ENCODE measurements at places on chromosomes 4 and X.

GRCh38 chr4:106315476-106315967 is 487 bp downstream of the TBCK start:
- DNase-seq, result no peak

- no peak for DNase-seq
Measured at GRCh38 chr4:159400558-159401225, 297.8 kb downstream of the RAPGEF2 start.

- DNase-seq, result no peak
Measured at GRCh38 chr4:52628543-52628942, 30.6 kb downstream of the USP46 start.

DNA sequence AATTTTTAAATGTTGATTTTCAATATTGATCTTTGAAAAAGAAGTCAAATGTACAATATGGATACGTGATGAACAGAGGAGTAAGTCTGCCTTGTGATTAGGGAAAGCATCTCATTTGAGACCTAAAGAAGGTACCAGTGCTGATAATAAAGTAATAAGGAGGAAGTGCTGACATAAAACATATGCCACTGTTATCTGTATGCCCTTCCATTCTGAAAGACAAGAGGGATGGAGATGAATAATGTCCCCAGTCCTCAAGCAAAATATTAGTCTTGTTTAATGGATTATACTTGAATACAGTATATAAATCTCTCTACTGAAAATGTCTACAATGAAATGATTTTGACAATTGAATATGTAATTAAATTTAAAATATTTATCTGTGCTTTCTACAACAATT is 58.2 kb downstream of the CCSER1 start:
- DNase-seq, result no peak
